HepG2 (cell line): ENCODE measurements at places on chromosomes 4 and X. TPM values are rescaled to one million over a fixed set of nuclear protein-coding genes. Genes with fewer than 3 reads are reported as not detected.

GRCh38 chr4:2266181-2266580, 4.3 kb upstream of the MXD4 start:
- DNase-seq = no peak

DNA sequence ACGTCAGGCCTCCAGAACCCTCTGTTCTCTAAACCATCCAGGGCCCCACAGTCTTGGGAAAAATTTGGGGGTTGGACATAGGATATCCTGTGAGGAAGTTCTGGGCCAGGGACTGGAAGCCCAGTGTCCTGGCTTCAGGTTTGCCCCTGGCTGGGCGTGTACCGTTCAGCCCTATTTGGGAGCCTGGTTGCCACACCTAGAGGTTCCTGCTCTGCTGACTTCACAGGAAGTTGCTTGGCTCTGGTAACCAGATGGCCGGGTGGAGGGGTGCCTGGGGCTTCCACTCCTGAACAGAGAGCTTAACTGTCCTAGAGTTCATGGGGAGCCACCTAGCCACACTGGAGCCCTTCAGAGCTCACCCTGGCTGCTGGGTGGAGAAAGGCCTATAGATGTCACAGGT, 1.1 kb downstream of the TAFAZZIN start:
- no peak for DNase-seq

DNA sequence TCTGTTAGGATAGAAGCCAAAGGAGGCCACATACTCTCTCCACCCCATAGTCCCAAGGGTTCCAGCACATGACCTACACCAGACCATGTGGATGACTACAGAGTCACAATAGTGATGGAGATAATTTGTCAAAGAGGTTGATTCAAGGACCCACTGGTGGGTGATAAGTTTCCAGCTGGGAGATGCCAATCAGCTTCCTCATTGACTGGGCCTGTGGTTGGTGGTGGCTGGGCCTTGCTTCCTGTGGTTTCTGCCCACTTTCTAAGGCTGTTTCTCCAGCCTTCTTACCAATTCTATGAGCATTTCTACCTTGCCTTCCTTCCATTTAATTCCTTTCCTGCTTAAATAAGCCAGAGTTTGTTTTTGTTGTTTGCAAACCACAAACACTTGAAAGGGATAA, 95.5 kb upstream of the CPEB2 start:
- DNase-seq = no peak

- DNase-seq = no peak
Observed at GRCh38 chr4:147539959-147540358, 59.1 kb downstream of the EDNRA start.

REELD1 gene
- 0.04 TPM in 1 of 2 replicates, not detected in the other for total RNA-seq
